A549 treated with RU486 at 1 μM for 4 hours (cell line): ENCODE measurements at places on chromosomes 11 and 22. TPM values are rescaled to one million over a fixed set of nuclear protein-coding genes. Genes with fewer than 3 reads are reported as not detected.

The PARVG gene
- total RNA-seq, result not detected in 5 replicates

The RAG2 gene
- not detected in 5 replicates for total RNA-seq

The GCAT gene
- total RNA-seq, result 2.4 to 3.8 TPM (median 2.7 TPM) in 5 replicates

The TNNT3 gene
- not detected in 5 replicates for total RNA-seq

The C11orf91 gene
- 0.50 to 1.3 TPM (median 0.98 TPM) in 5 replicates for total RNA-seq

The KCNJ4 gene
- 0.09 to 0.16 TPM (median 0.13 TPM) in 5 replicates for total RNA-seq

The DNAJB13 gene
- 0.27 to 0.42 TPM (median 0.32 TPM) in 3 of 5 replicates, not detected in the others for total RNA-seq

The LDLRAD3 gene
- total RNA-seq, result 17.6 to 23.9 TPM (median 22.2 TPM) in 5 replicates

The RIMBP3C gene
- 0.05 to 0.29 TPM (median 0.24 TPM) in 4 of 5 replicates, not detected in the other for total RNA-seq

The TPBGL gene
- total RNA-seq, result 0.15 to 0.23 TPM (median 0.19 TPM) in 5 replicates

The TMEM45B gene
- 0.08 to 0.15 TPM (median 0.12 TPM) in 3 of 5 replicates, not detected in the others for total RNA-seq

The KCNA4 gene
- not detected in 5 replicates for total RNA-seq

The H19 gene
- 6.6 to 13.5 TPM (median 11.6 TPM) in 5 replicates for total RNA-seq

The CLDN5 gene
- total RNA-seq, result not detected in 5 replicates

The C11orf68 gene
- 40.2 to 65.5 TPM (median 60.3 TPM) in 5 replicates for total RNA-seq

The C11orf42 gene
- not detected in 5 replicates for total RNA-seq

The CD248 gene
- 0.05 TPM in 1 of 5 replicates, not detected in the others for total RNA-seq

The ZFPL1 gene
- total RNA-seq, result 29.8 to 38.6 TPM (median 32.9 TPM) in 5 replicates

The AGBL2 gene
- 0.78 to 1.5 TPM (median 1.1 TPM) in 5 replicates for total RNA-seq

The DAGLA gene
- total RNA-seq, result 3.7 to 6.4 TPM (median 5.9 TPM) in 5 replicates

The CCDC73 gene
- not detected in 5 replicates for total RNA-seq

The ME3 gene
- total RNA-seq, result 14.9 to 21.8 TPM (median 20.2 TPM) in 5 replicates

The MLC1 gene
- 0.05 to 0.06 TPM in 2 of 5 replicates, not detected in the others for total RNA-seq

The SLC22A8 gene
- not detected in 5 replicates for total RNA-seq

The DNAJB7 gene
- total RNA-seq, result not detected in 5 replicates

The CST6 gene
- total RNA-seq, result not detected in 5 replicates

The MYBPC3 gene
- 0.06 to 0.13 TPM (median 0.08 TPM) in 5 replicates for total RNA-seq

The PRODH gene
- 0.41 to 1.2 TPM (median 0.84 TPM) in 5 replicates for total RNA-seq

The CDCA5 gene
- 56.3 to 71.6 TPM (median 66.3 TPM) in 5 replicates for total RNA-seq

The BCR gene
- total RNA-seq, result 10.7 to 16.8 TPM (median 14.2 TPM) in 5 replicates

The BTG4 gene
- 0.09 to 0.14 TPM (median 0.12 TPM) in 3 of 5 replicates, not detected in the others for total RNA-seq
